Natural killer cell (primary cell): ENCODE measurements at places on chromosomes 12 and 14. TPM values are rescaled to one million over a fixed set of nuclear protein-coding genes. Genes with fewer than 3 reads are reported as not detected.

Gene AQP6
- total RNA-seq = not detected

Gene PLEKHH1
- not detected for total RNA-seq

Gene PGF
- total RNA-seq = not detected

DNA sequence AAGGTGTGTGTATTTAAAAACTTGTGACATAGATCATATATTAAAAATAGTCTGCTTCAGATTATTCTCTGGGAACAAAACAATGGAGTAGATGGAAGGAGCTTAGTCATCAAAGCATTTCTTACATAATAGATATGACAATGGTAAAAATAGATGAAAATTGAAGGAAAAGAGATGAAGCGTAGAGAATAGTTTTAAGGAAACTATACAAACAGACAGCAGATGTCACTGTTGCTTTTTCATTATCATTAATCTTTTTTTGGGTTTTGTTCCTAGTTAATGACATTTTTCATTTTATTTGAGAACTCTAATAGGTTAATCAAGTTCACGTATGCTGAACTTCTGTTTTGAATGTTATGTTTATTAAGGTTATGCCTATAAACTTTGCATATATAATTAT lies 149.2 kb upstream of the FBXO33 start:
- DNase-seq = no peak
- no peaks in the 10 kb centered on the region for H3K27me3 ChIP-seq
- H3K4me1 ChIP-seq = no peaks in the 10 kb centered on the region
- H3K36me3 ChIP-seq = no peaks in the 10 kb centered on the region

GRCh38 chr12:80559766-80560165 lies 115.7 kb downstream of the PTPRQ start:
- H3K36me3 ChIP-seq = no peaks in the 10 kb centered on the region
- H3K27me3 ChIP-seq = no peaks in the 10 kb centered on the region
- H3K4me1 ChIP-seq = no peaks in the 10 kb centered on the region
- no peak overlapping the region for H3K27ac ChIP-seq
- DNase-seq = no peak
